ENCODE measurements at places on chromosomes 12 and 14.

GRCh38 chr12:96516472-96517430 is 27.4 kb downstream of the CFAP54 start:
- DNase-seq = peak; percentile 64

DNA sequence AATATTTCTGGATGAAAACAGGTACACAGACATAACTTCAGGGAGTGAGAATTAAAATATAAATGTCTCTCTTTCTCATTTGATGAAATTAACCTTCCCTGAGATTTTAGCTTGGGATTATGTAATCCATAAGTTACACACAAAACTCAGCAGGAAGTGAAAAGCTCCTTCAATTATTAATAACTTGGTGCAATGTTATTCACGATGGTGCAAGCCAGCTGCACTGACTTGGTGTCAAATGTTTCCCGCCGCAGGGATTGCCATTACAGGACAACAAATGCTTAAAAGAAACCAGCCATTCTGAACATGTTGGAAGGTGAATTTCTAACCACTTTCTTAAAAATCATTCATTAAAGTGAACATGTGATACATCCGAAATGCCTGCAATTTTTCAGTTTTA is 250.4 kb downstream of the FOXN3 start:
- no peak for DNase-seq

DNA sequence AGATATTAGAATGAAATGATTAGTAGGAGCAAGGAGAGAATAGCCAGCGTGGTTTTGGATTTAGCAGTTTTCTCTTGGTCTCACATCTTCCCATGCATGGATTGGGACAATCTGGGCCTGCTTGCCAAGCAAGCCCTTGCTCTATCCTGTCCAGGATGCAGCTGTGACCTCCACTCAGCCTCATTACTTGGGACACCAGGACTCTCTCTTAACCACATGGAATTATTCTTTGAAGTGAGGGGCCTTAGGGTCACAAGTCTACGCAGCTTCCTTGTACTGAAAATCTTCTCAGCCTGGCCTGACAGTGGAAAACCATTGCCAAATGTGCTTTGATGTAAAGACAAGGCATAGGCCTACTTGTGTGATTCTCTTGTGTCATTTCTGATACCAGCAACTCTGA is 28.0 kb upstream of the DCN start:
- DNase-seq = no peak

DNA sequence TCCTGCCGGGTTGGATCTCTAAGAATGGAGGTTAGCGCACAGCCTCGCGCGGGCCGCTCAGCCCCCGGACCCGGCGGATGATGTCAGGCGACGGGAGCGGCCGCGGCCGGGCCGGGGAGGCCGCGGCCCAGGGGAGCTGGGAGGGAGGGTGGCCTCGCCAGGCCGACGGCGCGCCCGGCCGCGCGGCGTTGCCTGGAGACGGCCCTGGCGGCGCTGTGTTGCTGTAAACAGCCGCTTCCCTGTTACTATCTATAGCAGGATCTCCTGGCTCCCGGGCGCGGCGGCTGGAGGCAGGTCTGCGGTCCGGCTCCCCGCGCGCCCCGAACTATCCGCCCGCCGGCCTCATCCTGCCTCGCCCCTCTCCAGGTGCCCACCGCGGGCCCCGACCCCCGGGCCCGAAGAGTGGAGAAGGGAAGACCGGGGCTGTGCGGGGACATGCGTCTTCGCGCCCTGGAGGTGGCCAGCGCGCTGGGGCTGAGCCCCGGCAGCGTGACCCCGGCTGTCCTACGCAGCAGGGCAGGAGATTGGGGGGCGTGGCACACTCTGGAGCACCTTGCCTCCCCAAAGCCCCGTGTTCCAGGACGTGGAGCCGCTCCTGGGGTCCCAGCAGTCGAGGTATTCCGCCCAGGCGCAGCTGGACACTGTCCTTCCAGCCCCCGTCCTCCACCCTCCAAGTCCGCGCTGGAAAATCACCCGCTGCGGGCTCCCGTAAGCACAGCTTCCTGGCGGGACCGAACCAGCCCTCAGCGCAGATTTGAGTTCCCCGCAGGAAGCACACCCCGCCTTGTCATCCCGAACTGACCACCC is 1.4 kb upstream of the FOS start:
- DNase-seq = peak; percentile 47

DNA sequence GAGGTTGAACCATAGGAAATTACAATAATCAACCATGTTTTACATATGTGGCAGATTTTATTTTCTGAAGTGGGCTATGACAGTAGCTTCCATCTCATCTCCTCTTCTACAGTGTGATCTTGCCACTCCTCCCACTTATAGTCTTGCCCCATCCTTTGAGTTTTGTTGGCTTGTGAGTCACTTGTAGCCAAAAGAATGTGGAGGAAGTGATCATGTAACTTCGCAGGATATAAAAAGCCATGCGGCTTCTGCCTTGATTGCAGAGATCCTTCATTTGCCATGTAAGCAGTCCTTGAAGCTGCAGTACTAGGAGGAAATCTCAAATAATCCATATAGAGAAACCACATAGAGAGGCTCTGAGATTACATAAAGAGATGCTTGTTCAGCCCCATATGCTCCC is 13.7 kb upstream of the ZNF84 start:
- DNase-seq = no peak

DNA sequence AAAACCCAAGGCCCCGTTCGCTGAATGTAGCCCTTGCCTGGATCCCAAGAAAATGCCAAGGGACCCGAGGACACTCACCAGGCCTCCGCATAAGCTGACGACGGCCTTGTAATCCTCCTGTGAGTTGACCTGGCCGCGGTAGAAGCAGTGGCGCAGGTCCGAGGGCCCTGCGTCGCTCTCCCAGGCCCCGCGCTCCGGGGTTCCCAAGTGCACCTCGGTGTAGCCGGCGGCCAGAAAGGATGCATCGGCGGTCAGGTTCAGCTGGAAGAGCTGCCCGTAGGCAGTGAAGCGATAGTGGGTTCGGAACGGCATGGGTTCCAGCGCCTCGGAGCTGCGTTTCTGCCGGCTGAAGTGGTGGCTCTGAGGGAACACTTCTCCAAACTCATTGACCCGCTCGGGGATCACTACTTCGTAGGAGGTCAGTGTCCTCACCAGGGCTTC is 1.2 kb downstream of the ADAMTS20 start:
- no peak for DNase-seq

DNA sequence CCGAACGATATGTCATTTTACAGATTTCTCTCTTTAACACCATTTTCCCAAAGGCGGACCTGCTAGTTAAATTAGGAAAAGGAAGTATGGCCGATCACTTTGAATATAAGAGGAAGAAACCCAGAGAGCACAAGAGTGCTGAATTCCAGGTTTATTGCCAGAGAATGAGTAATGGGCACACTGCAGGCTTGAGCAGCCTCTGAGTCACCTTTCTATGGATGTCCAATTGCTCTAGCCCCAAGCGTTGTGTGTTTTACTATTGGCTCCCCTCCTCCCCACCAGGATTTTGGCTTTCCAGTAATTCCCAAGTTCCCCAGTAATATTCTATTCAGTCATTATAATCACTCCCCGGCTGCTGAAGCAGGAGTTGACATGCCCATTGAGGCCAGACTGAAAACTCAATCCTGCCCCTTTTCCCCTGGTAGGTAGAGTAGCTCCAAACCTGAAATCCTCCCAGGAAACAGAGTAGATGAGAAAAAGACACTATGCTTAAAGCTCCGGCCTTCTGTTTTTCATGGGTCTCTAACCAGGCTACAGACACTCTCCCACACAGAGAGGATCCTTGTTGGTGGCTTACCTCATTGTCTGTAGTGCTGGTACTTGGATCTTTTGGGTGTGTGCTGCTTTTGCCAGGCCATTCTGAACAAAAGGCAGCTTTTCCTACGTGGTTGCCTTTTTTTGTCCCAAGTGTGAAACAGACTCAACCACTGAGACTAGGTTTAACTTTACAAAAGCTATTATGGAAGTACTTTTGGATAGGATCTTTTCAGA is 704.3 kb upstream of the FLRT2 start:
- no peak for DNase-seq

- no peak for DNase-seq
Measured at GRCh38 chr12:65892841-65893251, 68.6 kb downstream of the HMGA2 start.

DNA sequence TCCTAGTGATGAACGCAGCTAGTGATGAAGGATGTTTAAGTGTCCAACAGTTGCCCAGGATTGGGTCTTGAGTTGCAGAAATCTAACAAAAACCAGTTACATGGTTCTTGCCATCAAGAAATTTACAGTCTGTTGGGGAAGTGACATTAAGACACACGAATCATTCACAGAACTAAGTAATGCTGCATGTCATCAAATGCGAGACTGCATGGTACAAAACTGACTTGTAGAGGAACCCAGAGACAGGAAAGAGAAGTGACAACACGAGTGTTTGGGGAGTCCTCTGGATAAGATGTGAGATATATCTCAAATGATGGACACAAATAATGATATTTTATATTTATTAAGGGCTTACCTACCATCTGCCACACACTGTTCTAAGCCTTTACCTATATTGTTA is 6.1 kb upstream of the SYNE3 start:
- DNase-seq = no peak

DNA sequence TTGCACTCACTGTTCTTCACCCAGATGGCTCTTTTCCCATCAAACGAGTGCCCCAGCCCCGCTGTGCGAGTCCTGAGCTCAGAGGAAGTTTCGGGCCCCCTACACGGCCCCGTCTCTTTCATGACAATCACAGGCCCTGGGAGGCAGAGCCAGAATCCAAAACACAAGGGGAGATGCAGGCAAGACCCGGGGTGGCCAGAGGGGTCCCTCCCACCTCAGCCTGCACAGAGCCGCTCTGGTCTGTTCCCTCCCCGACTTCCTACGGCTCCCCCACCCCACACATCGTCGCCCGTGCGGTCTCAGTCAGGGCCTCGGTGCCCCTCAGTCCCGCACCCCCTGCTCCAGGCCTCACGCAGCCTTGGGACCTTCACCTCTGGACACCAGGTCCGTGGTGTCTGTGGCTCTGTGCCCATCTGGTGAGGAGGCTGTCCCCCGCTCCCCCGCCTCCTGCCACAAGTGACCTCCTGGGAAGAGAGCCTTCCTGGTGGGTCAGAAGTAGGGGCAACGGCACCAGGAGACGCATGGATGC is 8.9 kb downstream of the GPR132 start:
- DNase-seq = no peak

DNA sequence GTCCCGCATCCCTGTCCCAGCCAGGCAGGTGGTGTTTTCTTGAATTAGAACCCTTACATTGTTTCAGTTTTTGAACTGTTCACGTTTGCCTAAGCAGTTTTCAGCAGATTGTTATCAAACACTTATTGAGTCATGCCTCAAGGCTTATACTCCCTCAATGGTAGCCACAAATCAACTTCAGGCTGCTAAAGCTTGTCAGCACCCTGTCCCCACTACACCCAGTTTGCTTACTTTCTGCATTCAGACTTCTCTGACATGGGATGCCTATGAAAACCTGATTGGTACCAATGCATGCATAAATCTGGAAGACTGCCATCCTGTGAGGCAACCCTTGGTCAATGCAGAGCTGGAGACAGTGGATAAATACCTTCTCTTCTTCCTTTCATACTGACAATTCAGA is 225.4 kb downstream of the BTG1 start:
- no peak for DNase-seq

DNA sequence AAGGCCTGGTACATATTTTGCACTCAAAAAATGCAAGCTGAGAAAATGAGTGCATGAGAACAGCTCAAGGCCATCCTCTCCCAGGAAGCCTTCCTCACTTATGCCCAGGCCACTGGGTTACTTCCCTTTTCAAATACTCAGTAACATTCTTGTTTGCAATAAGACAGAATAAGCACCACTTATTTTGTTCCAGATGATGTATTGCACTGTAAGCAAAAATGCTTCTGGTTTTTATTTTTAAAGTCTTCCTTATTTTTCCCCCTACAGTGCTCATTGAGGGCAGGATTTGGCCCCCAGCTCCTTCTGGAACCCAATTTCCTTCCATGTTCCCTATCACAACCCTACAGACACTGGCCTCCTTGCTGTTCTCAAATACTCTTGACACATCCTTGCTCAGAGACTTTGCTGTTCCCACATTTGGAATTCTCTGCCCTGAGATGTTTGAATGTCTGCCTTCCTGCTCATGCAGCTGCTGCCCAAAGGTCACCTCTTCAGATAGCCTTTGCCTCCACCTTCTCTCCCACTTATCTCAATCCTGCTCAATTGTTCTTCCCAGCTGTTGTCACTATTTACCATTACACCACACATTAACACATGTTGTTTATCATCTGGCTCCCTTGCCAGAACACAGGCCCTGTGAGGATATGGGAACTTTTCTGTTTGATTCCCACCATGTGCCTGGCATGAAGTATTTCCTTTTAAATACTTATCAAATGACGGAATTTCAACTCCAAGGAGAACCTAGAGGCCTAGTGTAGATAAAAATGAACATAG is 49.9 kb downstream of the IFNG start:
- DNase-seq = no peak

- no peak for DNase-seq
Measured at GRCh38 chr12:123801573-123802178, 39.6 kb downstream of the DNAH10 start.

DNA sequence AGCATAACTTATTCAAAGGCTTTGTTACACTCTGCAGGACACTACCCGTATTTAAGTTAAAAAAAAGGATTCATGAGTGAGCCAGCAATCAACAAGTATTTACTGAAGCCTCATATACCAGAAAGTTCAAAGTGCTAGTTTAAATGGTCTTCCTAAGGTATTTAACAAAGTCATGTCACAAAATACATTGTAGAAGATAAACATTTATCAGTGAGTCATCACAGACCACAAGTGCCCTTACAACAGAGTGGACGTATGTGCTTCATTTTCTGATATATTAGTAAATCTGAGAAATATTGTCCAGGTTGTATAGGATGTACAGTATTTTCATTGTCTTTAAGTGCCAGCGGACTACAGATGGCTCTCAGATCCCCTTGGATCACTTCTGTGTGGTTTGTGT is 24.2 kb downstream of the FLRT2 start:
- DNase-seq = no peak

DNA sequence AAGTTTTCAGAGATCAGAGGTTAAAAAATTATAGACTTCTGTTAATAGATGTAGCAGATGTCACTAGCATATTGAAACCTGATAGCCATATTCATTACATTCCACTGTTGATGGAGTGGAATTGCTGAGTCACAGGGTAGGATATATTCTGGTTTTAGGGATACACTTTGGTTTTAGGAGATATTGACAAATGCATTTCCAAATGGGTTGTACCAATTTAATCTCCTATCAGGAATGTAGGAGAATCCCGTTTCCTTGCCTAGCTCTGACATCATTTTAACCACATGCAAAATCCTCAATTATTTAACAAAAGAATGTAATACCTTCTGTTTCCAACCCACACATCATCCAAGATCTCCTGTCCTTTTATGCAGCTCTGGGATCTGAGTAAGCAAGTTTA is 30.7 kb upstream of the ESR2 start:
- DNase-seq = no peak

GRCh38 chr12:77167801-77168200 is 102.4 kb upstream of the E2F7 start:
- no peak for DNase-seq

Data from stimulated activated CD8-positive, alpha-beta memory T cell treated with anti-CD3 and anti-CD28 coated beads, Interleukin-12 subunit alpha, Interleukin-12 subunit beta, amount 100 ng/mL, for 4 hours (primary cell).